SJSA1 (cell line): ENCODE measurements at places on chromosomes 4 and X. TPM values are rescaled to one million over a fixed set of nuclear protein-coding genes. Genes with fewer than 3 reads are reported as not detected.

Gene MUC7
- total RNA-seq, result not detected in 2 replicates

Gene TBC1D9
- total RNA-seq, result 15.0 and 19.0 TPM in 2 replicates

Gene PLXNA3
- 0.32 and 0.47 TPM in 2 replicates for total RNA-seq

Gene MAGEA2
- total RNA-seq, result not detected in 2 replicates

Gene SUPT20HL2
- not detected in 2 replicates for total RNA-seq

Gene PYURF
- total RNA-seq, result 119 and 121 TPM in 2 replicates
